ENCODE measurements at places on chromosomes 5 and 9. TPM values are rescaled to one million over a fixed set of nuclear protein-coding genes. Genes with fewer than 3 reads are reported as not detected.

- no peak for DNase-seq
Measured at GRCh38 chr5:172490514-172491461, 36.5 kb upstream of the SH3PXD2B start.

DNA sequence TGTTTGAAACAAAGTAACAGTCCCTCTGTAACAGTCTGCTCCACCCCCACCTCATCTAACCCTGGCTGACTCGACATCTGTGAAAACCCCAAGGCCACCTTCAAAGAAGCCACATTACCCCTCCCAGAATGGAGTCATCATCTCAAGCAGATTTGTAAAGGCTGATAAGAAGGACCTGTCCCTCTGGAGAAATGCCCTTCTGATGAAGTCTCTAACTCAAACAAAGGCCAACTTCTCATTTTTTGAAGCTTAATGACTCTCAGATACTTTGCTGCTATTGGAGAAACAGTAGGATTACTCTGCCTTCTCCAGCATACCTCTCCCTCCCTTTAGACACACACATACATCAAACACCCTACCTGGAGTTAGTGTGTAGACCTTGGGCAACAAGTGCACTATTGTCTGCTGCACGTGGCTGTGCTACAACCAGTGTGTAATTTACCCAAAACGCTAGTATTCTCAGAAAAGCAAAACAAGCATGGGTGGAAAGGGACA, 5.3 kb upstream of the SUSD1 start:
- no peak for DNase-seq

Gene RRAGA
- 70.7 TPM for total RNA-seq

- no peak for DNase-seq
Measured at GRCh38 chr5:66193419-66193818, 49.3 kb downstream of the SREK1 start.

GRCh38 chr5:134007581-134008265, 2.9 kb upstream of the VDAC1 start:
- DNase-seq, result no peak

DNA sequence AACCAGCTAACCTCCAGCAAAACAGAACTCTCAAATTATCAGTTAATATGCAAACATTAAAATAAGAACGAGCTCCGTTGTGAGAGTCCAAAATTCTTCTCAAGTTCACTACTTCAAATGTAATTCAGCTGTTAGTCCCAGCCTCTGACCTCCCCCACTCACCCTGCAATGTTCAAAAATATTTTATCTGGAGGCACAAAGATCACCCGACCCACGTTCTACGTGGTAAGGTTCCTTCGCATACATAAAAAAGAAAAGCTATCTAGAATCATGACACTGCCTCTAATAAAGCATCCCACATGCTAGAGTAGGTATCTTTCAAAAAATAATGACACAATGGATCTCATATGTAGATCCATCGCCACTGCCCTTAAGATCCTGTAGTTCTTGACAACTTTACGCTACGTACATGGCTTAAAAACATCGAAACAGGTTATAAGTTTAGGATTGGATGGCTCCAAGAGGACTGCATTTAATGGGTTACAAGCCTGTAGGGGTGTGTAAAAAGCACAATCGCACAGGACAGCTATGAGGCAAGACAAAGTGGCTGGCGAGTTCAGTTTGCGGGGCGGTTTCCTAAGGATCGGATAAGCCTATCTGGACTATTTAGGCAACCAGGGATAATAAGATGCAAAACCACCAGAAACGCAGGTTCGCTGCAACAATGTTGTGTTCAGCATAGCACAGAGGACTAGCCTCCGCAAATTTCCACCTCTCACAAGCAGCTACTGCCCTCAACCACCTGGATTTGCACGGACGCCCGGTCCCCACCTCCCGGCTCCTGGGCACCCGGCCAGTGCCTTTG, 969 bp downstream of the CLK4 start:
- DNase-seq, result no peak

- DNase-seq, result no peak
Measured at GRCh38 chr5:130166839-130167490, 262.7 kb downstream of the CHSY3 start.

Gene PSD2
- not detected for total RNA-seq

GRCh38 chr9:84139296-84140070, 158.9 kb downstream of the RMI1 start:
- DNase-seq, result no peak

GRCh38 chr9:126113756-126114408, 212.7 kb upstream of the MVB12B start:
- DNase-seq, result no peak

- no peak for DNase-seq
Measured at GRCh38 chr9:124218987-124219461, 38.7 kb upstream of the NEK6 start.

Gene PDLIM4
- 3.8 TPM for total RNA-seq

Gene SECISBP2
- total RNA-seq, result 15.7 TPM

Gene OR1J2
- total RNA-seq, result not detected

- DNase-seq, result no peak
Measured at GRCh38 chr5:8844206-8844605, 701.7 kb downstream of the SEMA5A start.

Gene CDH9
- total RNA-seq, result not detected

Gene BARHL1
- total RNA-seq, result not detected

DNA sequence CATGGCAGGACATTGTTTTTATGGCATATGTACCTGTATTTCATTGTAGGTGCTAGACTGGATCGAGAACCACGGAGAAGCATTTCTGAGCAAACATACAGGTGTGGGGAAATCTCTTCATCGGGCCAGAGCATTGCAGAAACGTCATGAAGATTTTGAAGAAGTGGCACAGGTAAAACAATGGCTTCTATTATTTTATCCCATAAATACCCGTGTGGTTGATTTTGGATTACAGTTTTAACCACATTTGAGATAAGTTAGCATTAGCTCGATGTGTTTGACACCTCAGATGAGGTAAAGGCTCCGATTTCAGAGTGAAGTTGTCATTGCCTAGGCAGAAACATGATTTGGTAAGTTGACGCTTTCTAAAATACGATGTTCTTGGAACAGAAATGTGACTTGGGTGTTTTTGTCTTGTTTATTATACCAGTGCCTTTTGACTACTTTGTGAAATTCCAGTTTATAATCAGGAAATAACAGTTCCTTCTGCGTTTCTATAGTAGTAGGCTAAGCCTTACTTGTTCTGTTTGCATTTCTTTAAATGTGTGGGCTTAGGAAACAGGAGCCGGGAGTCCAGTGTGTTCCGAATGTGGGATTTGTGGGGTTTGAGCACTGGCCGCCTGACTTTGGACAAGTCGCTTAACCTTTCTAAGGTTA, 187.7 kb downstream of the TRIO start:
- no peak for DNase-seq

Gene MRPL41
- total RNA-seq, result 228 TPM

Gene LHX6
- 8.0 TPM for total RNA-seq

Gene NKD2
- total RNA-seq, result 3.4 TPM

Gene THG1L
- total RNA-seq, result 5.3 TPM

Measured in left ventricle myocardium superior (tissue), 1 donor.